Smooth muscle cell of the umbilical artery (primary cell): ENCODE measurements at places on chromosomes 5 and 9. TPM values are rescaled to one million over a fixed set of nuclear protein-coding genes. Genes with fewer than 3 reads are reported as not detected.

Gene PLAC8L1
- 0.59 TPM in 1 of 2 replicates, not detected in the other for total RNA-seq

Gene CBY3
- total RNA-seq: 0.23 TPM in 1 of 2 replicates, not detected in the other

Gene IL9
- total RNA-seq: not detected in 2 replicates

Gene ORM1
- not detected in 2 replicates for total RNA-seq

Gene SLC36A2
- total RNA-seq: not detected in 2 replicates

Gene MARCOL
- not detected in 2 replicates for total RNA-seq

Gene NPR2
- 30.6 and 38.0 TPM in 2 replicates for total RNA-seq
